ENCODE measurements at places on chromosomes 5 and 9. TPM values are rescaled to one million over a fixed set of nuclear protein-coding genes. Genes with fewer than 3 reads are reported as not detected.

SCGB3A2 gene
- not detected for total RNA-seq

ANKRD31 gene
- total RNA-seq, result not detected

TMED7 gene
- total RNA-seq, result 86.0 TPM

OBP2B gene
- not detected for total RNA-seq

FGF10 gene
- total RNA-seq, result 11.5 TPM

DNA sequence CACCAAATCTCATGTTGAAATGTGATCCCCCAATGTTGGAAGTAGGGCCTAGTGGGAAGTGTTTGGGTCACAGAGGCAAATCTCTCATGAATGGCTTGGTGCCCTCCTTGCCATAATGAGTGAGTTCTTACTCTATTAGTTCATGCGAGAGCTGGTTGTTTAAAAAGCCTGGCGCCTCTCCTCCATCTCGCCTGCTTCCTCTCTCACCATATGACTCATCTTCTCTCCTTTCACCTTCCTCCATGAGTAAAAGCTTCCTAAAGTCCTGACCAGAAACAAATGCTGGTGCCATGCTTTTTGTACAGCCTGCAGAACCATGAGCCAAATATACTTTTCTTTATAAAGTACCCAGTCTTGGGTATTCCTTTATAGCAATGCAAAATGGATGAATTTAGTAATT, 20.9 kb upstream of the ARHGAP26 start:
- H3K4me1 ChIP-seq, result peaks cover 4% of the 10 kb centered on the region
- H3K36me3 ChIP-seq, result no peaks in the 10 kb centered on the region
- H3K27ac ChIP-seq, result no peak overlapping the region

DNA sequence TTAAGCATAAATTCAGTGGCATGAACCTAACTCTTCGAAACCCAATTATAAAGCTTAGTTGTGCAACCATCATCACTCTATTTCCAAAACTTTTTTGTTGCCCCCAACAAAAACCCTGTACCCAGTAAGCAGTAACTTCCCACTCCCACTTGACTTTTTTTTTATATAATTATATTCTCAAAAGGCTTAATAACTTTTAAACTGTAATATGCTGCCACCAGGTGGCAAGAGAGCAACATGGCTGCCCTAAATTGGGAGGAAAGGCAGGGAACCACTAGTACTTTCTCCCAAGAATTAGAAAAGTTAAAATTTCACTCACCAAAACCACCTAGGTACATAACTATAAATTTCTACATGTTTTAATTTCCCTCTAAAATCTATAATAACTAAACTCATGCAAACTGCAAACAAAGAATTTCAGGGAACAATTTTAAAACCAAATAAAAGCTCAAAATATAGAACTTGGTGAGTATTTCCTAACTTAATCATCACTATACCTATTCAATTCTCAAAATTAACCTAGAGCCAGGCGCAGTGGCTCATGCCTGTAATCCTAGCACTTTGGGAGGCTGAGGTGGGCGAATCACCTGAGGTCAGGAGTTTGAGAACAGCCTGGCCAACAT, 50.2 kb upstream of the RNF38 start:
- DNase-seq, result no peak
- no peak overlapping the region for H3K4me3 ChIP-seq
- H3K27ac ChIP-seq, result no peak overlapping the region
- H3K27me3 ChIP-seq, result no peaks in the 10 kb centered on the region

DNA sequence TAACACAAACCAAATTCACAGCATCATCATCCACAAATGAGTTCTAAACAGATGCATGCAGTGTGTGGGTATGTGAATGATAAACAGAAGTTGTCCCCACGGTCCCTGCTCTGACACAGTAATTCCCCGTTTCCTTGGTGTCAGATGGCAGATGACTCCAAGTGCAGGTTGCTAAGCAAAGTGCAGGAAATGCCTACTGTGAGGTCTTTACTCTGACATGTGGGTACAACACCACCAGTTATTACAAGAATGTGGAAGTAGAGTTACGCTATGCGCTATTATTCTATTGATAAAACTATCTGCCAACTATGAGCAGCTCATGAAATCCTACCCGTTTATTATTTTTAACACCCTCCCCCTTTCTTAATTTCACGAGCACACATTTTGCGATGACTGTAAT, 448.9 kb downstream of the BNC2 start:
- H3K27me3 ChIP-seq, result no peaks in the 10 kb centered on the region
- no peak overlapping the region for H3K27ac ChIP-seq
- H3K4me3 ChIP-seq, result no peak overlapping the region
- no peaks in the 10 kb centered on the region for H3K36me3 ChIP-seq

DNA sequence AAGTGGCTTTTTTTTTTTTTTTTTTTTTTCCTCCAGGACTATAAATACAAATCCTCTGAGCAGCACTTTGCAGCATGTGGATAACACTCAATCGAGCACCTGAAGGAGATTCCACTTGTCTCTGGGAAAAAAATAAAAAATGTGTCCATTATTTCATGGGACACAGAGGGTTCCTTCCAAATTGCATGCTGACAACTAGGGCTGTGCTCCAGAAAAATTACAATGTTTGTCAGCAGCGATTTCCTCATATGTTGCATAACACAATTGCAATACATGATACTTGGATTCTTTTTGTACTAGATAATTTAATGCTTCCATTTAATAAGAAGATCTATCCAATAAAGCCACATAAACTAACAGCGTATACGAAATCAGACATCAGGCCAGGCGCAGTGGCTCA, 84.4 kb downstream of the CDH18 start:
- H3K36me3 ChIP-seq, result no peaks in the 10 kb centered on the region
- no peaks in the 10 kb centered on the region for H3K4me1 ChIP-seq
- no peak overlapping the region for H3K27ac ChIP-seq

DNA sequence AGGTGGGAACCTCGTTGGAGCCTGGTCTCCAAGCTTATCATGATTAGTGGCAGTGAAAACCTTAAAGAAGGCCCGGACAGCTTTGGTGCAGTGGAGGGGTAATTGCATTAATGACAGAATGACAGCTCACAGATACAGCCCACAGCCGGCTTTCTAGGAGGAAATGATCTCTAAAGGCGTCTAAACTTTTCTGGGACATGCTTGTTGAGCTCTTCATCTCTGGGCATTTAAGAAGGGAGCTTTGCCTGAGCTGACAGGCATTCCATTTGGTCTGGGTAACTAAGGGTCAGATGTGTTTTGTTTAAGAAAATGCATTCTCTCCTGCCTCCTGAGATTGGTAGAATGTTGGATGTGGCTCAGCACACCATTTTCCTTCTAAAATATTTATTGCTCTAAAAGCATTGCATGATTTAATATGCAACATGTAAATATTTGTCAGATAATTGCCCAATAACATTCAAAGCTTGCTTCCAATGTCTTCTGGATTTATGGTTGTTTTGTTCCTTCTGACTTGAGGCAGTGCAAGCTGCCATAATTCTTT, 4.0 kb downstream of the ANKRD33B start:
- H3K27me3 ChIP-seq, result no peaks in the 10 kb centered on the region
- peak; percentile 51 for DNase-seq
- peak overlapping the region; percentile 66 for H3K4me3 ChIP-seq
- no peaks in the 10 kb centered on the region for H3K36me3 ChIP-seq
- H3K27ac ChIP-seq, result peak overlapping the region; percentile 91

GRCh38 chr5:176538230-176538988, 1.2 kb upstream of the RNF44 start:
- DNase-seq, result no peak
- peaks cover 4% of the 10 kb centered on the region for H3K4me1 ChIP-seq
- H3K27me3 ChIP-seq, result no peaks in the 10 kb centered on the region

DNA sequence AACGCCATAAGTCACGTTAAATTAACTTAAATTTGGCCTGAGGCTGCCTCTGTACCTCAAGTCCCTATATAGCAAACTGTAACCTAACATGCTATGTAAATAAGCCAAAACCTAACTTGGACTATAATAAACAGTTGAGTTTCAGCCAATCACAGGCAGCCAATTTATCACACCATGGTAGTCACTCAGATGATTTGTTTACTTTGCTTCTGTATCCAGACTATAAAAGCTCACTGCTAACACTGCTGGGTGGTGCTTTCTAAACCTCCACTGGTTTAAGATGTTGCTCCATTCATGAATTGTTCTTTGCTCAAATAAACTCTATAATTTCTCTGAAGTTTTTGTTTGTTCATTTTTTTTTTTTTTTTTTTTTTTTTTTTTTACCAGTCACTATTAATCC, 62.8 kb downstream of the TRPM3 start:
- H3K4me1 ChIP-seq, result no peaks in the 10 kb centered on the region
- no peak overlapping the region for H3K4me3 ChIP-seq
- H3K27ac ChIP-seq, result no peak overlapping the region
- H3K36me3 ChIP-seq, result no peaks in the 10 kb centered on the region

GRCh38 chr9:111978616-111979015, 82.0 kb downstream of the UGCG start:
- H3K27me3 ChIP-seq, result no peaks in the 10 kb centered on the region
- H3K27ac ChIP-seq, result no peak overlapping the region
- H3K36me3 ChIP-seq, result no peaks in the 10 kb centered on the region
- no peaks in the 10 kb centered on the region for H3K4me1 ChIP-seq
- no peak for DNase-seq

DNA sequence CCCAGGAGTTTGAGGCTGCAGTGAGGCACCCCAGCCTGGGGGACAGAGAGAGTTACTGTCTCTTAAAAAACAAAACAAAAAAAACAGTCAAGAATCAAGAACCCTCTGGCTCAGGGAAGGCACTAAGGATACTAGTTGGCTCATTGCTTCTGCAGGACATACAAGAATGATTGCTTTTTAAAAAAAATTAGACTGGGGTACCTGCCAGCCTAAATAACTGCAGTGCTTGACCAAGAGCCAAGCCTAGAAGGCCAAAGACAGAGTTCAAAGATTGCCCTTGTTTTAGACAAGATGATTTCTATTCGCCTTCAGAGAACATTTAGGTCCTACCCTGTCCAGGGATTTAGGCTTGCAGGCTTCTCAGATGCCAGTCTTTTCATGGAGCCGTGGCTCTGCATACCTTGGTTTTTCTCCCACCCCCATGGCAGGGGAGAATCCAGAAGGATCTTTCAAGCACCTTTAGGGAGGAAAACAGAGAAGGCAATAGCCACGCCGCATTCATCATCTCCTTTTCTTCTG, 93.7 kb upstream of the IL6ST start:
- H3K36me3 ChIP-seq, result no peaks in the 10 kb centered on the region
- no peaks in the 10 kb centered on the region for H3K4me1 ChIP-seq
- no peak overlapping the region for H3K4me3 ChIP-seq
- H3K27ac ChIP-seq, result no peak overlapping the region
- H3K27me3 ChIP-seq, result no peaks in the 10 kb centered on the region

DNA sequence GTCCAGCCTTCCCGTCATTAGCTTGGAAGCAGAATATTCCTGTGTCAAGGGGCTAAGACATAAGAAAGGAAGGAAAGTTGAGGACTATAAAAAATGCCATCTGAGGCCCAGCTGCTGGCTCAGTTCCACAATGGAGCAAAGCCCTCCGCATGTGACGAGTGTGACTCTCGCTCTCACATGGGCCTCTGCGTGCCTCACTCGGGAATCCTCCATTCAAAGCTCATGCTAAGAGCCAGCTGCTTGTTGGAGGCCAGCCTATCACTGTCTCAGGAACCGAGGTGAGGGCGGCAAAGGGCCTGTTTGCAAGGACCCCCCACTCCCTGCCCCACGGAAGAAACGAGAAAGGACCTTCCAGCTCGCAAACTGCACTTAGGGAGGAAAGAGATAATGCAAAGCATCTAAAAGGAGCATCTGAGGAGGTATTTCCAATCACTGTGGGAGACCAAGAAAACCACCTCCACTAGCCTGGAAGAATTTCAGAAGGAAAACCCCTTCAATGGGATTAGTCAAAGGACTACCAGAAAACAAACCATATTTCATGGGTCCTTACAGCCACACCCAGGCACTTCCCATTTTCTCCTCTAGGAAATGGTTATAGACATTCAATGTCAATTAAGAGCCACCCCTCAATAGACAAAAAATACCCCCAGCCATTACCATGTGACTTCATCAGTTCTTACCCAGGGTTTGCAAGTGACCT, 95.3 kb downstream of the PRRT1B start:
- no peak for DNase-seq
- peak overlapping the region; percentile 44 for H3K27ac ChIP-seq
- no peak overlapping the region for H3K4me3 ChIP-seq

DNA sequence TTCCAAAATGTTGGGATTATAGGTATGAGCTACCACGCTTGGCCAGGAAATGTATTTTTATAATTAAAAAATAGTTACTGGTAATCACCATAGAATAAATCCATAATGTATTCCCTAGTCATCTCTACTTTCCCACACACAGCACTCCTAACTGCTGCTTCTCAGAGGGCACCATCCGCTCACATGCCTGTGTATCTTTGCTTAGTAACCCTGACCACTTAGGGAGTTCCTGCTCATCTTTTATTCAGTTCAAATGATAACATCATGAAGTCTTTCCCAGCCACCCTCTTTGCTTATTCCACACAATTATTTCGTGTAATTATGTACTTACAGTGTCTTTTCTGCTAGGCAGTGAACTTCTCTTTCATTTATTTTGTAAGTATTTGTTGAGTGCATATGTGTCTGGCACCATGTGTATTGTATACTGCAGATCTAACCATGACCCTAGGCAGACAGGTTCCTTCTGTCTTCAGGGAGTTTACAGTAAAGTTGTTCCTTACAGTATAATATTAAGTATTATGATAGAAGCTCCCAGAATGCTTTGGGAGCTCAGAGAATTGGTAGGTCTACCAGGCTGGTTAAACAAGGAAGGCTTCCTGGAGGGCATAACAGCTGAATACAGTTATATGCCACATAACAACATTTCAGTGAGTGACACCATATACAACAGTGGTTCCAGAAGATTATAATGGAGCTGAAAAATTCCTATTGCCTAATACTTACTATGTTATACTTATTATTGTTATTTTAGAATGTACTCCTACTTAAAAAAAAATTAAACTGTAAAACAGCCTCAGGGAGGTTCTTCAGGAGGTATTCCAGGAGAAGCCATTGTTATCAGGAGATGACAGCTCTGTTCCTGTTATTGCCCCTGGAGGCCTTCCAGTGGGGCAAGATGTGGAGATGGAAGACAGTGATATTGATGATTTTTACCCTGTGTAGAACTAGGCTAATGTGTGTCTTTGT, 39.2 kb downstream of the DCAF10 start:
- DNase-seq, result no peak
- H3K4me3 ChIP-seq, result no peak overlapping the region
- H3K36me3 ChIP-seq, result no peaks in the 10 kb centered on the region
- no peaks in the 10 kb centered on the region for H3K4me1 ChIP-seq
- H3K27ac ChIP-seq, result no peak overlapping the region
- no peaks in the 10 kb centered on the region for H3K27me3 ChIP-seq

DNA sequence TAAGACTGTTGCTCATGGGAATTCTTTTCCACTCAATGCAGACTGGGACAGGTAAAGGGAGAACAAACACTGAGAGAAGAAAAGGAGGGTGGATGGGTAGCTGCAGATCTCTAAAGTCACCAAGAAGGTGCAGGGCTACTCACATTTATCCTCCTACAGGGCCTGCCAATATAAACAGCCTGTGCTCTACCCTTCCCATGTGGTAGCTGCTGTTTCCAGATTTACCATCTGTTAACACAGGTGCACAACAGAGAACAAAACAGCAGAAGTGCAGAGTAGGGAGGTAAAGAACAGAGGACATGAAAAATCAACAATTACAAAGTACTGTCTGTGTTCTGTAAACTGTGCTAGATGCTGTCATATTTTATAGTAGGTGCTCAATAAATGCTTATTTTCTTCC, 26.0 kb downstream of the JAKMIP2 start:
- no peaks in the 10 kb centered on the region for H3K36me3 ChIP-seq
- no peaks in the 10 kb centered on the region for H3K27me3 ChIP-seq
- no peak overlapping the region for H3K27ac ChIP-seq
- DNase-seq, result no peak
- no peak overlapping the region for H3K4me3 ChIP-seq
- no peaks in the 10 kb centered on the region for H3K4me1 ChIP-seq
